Globus pallidus (tissue), 1 donor: ENCODE measurements at places on chromosomes 2 and 18.

- no peak for DNase-seq
These were observed 243.0 kb upstream of the CYRIA start for GRCh38 chr2:16908656-16909055.

GRCh38 chr18:7743256-7743655 lies 176.1 kb downstream of the PTPRM start:
- DNase-seq = no peak

GRCh38 chr2:64489081-64489751 lies 34.9 kb upstream of the AFTPH start:
- no peak for DNase-seq

- DNase-seq = no peak
These were observed 414.9 kb upstream of the SYT4 start for GRCh38 chr18:43692099-43692690.

DNA sequence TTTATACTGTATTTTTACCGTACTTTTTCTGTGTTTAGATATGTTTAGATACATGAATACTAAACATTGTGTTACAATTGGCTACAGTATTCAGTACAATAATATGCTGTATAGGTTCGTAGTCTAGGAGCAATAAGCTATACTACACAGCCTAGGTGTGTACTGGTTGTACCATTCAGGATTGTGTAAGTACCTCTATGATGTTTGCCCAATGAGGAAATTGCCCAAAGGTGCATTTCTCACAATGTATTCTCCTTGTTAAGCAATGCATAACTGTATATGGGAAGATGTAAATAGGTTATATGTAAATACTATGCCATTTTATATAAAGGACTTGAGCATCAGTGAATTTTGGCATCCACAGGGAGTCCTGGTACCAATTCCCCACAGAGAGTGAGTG lies 10.7 kb downstream of the EIF2AK2 start:
- DNase-seq = no peak

GRCh38 chr2:181462033-181462432 lies 4.8 kb downstream of the ITGA4 start:
- no peak for DNase-seq

- DNase-seq = no peak
These were observed 143.0 kb downstream of the RAD51AP2 start for GRCh38 chr2:17375262-17375661.

- peak; percentile 5 for DNase-seq
These were observed 49.7 kb upstream of the ODC1 start for GRCh38 chr2:10497797-10498251.

DNA sequence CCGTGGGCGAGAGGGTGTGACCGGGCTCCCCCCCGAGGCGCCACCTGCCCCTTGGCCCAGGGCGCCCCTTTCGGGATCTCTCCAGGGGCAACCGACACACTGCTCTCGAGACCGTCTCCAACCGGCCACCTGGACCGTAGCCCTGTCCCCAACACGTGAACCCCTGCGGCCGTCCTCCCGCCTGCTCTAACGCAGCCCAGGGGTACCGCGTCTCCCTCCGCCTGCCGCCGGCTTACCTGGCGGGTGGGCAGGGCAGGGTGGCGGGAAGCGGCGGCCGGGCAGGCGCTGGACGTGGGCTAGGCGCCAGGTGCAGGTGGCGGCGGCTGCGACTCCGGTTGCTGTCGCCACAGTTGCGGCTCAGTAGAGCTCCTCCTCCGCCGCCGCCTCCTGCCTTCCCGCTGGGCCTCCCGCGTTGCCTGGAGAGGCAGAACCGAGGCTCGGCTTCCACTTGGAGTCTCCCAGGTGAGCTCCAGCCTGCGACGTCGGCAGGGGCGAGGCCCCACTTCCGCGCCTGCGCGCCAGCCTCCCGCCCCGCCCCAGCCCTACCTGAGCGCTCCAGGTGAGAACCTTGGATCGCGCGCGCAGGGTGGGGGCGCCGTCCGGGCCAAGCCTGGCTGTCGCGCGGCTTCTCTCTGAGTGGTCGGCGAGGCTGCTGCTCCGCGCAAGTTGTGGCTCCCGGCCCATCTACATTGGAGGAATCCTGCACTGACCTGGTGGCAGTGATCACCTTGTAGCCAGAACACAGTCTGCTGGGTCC lies at the start of gene GALNT3:
Gene GALNT3 (minus strand): TSS at position 469 of the 757 bp plus-strand sequence. CDS start 23,547 bp downstream, outside the sequence.
- DNase-seq = no peak

- no peak for DNase-seq
These were observed 4.6 kb downstream of the TXNL4A start for GRCh38 chr18:79983793-79984192.

DNA sequence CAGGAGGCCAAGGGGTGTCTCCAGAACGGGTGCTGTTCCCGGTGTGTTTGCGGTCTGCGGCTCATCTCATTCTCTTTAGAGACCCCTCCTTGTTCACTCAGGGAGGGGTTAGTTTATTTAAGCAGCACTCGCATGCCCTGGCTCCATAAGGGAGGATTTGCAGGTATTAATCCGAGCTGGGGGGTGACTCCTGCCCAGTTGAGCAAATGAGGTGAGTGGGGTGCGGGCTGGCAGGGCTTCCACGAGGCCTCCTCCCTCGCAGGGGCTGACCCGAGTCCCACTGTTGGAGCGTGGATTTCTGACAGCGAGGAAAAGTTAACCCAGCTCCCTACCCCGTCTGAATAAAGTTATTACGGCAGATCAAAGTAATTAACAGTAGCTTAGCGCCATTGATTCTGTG lies 371.8 kb upstream of the SALL3 start:
- DNase-seq = no peak

DNA sequence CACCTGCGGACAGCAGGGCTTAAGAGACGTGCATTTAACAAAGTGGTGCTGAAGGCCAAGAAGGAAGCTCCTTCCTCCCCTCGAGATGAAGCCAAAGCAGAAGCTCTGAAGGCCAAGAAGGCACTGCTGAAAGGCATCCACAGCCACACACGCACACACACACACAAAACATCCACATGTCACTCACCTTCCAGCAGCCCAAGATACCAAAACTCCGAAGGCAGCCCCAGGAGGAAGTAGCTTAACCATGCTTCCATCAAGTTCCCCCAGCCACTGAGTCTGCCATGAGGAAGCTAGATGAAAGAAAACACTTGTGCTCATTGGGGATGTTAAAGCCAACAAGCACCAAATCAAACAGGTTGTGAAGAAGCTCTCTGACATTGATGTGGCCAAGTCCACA lies 175.7 kb upstream of the POU3F3 start:
- no peak for DNase-seq

DNA sequence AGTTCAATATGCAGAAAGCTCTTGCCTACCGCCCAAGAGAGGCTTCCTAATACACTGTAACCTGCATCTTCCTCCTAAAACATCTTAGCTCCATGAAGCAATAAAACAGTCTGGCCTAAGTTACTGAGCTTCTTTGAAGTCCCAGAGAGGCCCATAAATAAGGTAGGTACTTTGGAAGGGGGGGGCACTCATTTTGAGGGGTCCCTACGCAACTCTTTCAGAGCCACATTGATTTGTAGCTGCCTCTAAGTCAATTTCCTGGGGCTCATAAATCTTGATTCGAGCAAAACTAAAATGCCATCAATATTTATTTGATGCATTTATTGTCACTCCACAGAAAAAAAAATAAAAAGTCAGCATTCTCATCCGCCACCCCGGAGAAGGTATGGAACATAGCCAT lies 60.4 kb upstream of the SIX2 start:
- DNase-seq = no peak

- DNase-seq = no peak
These were observed 49.0 kb downstream of the CDK15 start for GRCh38 chr2:201855356-201855755.

DNA sequence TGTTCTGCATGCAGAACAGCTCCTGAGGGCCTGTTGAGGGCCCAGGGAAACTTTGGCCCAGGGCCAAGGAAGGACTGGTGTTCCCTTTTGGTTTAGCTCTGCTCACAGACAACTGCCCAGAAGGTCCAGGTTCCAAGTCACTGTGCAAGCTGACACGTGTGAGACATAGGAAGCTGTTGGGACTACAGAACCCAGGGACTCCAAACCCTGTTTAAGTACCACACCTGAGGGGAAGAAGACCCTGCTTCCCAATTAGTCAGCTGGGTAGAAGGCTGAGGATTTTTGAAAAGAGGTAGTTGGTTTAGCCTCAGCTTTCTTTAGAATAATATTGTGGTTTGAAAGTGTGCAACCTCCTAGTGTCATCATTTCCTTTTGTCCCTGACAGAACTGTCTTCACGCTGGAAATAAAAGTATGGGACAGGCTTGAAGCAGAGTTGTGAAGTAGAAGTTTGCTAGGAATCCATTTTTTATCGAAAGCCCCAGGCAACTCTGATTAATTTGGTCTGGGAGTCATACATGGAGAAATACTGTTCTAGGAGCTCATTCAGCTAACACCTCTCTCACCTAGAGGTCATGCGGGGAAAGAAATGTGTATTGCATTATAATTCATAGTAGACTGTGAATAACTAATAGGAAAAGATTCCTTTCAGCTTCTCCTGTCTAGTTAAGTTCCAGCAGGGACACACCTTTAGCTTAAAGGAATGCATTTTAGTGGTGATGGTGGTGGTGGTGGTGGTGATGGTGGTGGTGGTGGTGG lies 19.9 kb upstream of the IL1RL1 start:
- DNase-seq = no peak

DNA sequence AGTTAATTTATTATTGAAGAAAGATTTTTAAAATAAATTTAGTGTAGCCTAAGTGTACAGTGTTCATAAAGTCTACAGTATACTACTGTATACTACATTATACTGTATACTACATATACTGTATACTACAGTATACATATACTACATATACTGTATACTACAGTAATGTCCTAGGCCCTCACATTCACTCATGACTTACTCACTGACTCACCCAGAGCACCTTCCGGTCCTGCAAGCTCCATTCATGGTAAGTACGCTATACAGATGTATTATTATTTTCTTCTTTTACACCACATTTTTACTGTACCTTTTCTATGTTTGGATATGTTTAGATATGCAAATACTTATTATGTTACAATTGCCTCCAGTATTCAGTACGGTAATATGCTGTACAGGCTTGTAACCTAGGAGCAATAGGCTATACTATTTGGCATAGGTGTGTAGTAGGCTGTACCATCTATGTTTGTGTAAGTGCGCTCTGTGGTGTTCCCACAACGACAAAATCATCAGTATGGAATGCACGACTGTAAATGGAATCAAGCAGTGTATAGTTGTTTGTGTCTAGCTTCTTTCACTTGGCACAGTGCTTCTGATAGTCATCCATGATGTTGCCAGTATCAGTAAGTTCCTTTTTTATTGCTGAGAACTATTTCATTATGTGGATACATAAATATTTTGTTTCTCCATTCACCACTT lies 245.7 kb downstream of the MTX2 start:
- no peak for DNase-seq

- no peak for DNase-seq
These were observed 34.8 kb downstream of the DNER start for GRCh38 chr2:229679393-229680125.

DNA sequence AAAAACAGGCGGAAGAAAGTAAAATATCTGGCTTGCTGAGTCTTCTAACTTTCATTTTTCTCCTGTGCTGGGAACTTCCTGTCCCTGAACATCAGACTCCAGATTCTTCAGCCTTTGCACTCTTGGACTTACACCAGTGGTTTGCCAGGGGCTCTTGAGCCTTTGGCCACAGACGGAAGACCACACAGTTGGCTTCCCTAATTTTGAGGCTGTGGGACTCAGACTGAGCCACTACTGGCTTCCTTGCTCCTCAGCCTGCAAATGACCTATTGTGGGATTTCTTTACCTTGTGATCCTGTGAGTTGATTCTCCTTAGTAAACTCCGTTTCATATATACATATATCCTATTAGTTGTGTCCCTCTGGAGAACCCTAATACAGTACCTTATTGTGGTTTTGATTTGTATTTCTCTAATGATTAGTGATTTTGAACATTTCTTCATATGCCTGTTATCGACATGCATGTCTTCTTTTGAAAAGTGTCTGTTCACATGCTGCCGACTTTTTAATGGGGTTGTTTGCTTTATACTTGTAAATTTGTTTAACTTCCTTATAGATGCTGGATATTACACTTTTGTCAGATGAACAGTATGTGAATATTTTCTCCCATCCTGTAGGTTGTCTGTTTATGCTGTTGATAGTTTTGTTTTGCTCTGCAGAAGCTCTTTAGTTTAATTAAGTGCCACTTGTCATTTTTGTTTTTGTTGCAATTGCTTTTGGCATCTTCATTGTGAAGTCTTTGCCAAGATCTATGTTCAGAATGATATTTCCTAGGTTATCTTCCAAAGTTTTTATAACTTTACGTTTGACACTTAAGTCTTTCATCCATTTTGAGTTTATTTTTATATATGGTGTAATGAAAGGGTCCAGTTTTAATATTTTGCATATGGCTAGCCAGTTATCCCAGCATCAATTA lies 348.8 kb upstream of the SETBP1 start:
- DNase-seq = no peak

- DNase-seq = no peak
These were observed 396.7 kb upstream of the MMADHC start for GRCh38 chr2:149984311-149984710.

GRCh38 chr2:150526827-150527226 lies 39.4 kb upstream of the RND3 start:
- DNase-seq = no peak

GRCh38 chr2:35963357-35963756 lies 392.2 kb upstream of the CRIM1 start:
- no peak for DNase-seq

DNA sequence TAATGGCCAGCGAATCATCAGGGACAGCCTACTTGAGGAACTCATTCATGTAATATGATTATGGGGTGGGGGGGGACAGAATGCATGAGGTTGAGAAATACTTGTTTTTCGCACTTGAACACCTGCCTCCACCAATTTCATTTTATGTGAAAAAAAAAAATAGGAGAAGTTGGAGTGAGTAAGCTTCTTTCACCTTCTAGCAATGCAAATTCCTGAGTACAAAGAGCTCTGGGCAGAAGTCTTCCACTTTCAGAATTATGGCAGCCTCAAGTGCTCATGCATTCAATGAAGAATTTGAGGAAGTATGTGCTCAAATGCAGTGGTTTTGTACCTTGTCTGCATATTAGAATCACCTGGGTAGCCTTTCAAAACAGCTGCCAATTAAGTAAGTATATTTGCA lies 40.1 kb upstream of the GPD2 start:
- no peak for DNase-seq

DNA sequence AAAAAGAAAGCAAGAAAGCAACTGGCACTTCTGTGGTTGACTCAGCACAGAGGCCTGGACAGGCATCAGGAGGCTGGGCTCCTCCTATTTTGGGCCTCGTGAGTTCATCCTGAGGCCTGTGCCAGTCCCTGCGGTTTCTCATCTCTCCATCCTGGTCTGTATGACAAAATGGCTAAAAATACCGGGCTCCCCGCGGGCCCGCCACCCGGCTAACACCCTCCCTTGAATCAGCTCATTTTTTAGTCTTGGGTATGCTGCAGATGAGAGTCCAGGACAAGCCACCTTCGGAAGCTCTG lies 62.3 kb upstream of the YWHAQ start:
- DNase-seq = no peak

DNA sequence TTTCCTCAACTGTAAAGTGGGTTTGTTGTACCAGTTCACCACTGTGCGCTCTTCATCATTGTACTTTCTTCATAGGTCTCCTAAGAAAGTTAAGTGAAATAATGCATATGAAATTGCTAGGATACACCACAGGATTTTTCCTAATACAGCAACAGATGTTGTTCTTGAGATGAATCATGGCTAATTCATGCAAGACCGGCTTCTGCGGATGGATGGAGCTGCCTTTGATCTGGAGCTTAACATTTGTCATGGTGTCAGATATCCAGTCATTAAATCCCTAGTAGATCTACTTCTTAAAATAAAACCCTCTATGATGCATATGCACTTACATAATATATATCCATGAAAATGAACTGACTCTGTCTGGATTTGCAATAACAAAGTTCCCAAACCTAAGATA lies 114.1 kb downstream of the COL6A3 start:
- no peak for DNase-seq
